ENCODE measurements at places on chromosomes 16 and 17.

DNA sequence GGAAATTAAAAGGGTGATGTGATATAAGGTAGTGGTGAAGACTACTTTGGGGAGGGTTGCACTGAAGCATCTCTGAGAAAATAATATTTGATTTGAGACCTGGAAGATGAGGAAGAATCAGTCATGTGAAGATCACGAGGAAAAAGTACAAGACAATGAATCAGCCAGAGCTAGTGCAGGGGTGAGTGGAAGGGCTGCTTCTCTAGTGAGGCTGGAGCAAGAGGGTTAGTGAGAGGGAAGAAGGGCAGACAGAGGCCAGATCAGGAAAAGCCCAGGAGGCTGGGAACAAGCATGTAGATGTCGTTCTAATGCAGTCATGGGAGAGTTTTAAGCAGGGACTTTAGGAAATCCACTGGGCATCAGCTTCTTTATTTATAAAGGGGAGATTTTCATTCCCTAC is 504.2 kb upstream of the SALL1 start:
- DNase-seq: no peak

GRCh38 chr16:74573622-74574021 is 33.3 kb downstream of the GLG1 start:
- no peak for DNase-seq

- DNase-seq: no peak
Observed at GRCh38 chr17:416293-417206, 63.9 kb upstream of the RPH3AL start.

- no peak for DNase-seq
Observed at GRCh38 chr16:64352246-64352645, 769.6 kb downstream of the CDH11 start.

- no peak for DNase-seq
Observed at GRCh38 chr17:70099294-70099693, 24.3 kb downstream of the KCNJ16 start.

- no peak for DNase-seq
Observed at GRCh38 chr16:60110531-60110930, 1376.4 kb upstream of the GOT2 start.

- no peak for DNase-seq
Observed at GRCh38 chr17:17924857-17925250, 47.3 kb downstream of the TOM1L2 start.

- peak; percentile 87 for DNase-seq
Observed at GRCh38 chr17:38898812-38899348, 26.5 kb upstream of the LASP1NB start.

DNA sequence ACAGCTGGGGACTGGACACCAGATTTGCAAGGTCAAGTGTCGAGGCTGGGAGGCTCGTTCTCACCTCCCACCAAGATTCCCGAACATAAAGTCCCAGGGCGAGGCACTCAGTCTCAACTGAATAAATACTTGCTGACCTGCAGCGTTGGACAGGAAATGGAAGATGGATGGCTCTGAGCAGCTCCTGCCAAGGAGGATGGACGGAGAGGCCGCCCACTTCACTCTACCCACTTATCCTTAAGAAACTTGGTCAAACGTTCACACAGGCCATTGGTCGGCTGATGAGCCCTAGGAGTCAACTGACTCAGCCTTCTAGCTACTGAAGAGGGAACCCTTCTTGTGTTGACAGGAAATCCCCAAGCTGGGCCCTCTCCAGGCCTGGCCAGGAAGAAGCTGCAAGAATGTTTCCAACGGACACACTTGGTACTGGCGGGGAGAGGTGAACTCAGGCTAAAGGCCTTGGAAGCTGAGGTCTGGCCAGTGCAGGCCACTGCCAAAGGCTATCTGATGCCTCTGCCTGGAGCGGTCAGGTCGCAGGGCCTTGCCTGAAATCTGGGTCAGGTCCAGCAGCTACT is 50.0 kb downstream of the VAC14 start:
- no peak for DNase-seq

- DNase-seq: no peak
Observed at GRCh38 chr17:42346481-42346880, 41.8 kb downstream of the STAT3 start.

- DNase-seq: peak; percentile 41
Observed at GRCh38 chr17:50816771-50817751, 18.3 kb upstream of the WFIKKN2 start.

- DNase-seq: no peak
Observed at GRCh38 chr16:35305476-35305875, 1846.1 kb downstream of the TP53TG3F start.

- no peak for DNase-seq
Observed at GRCh38 chr17:32523017-32523680, 36.4 kb downstream of the CDK5R1 start.

DNA sequence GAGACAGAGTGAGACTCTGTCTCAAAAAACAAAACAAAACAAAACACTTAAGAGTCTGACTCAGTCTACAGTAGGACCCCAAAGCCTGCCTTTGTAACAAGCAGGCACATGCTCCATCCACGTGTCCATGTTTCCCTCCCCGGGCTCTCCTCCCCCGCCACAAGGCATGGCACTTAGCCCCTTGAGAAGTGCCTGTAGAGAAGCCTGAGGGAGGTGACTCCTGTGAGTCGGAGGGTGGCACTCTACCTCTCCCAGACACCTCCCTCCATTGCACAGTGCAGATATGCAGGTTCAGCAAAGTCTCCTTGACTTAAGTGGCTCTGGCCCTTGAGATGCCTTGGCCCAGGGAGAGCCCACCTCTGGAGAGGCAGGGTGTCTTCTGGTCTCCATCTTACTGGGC is 6.8 kb downstream of the FHOD1 start:
- no peak for DNase-seq

GRCh38 chr17:80827646-80828643 is 163.7 kb upstream of the CHMP6 start:
- no peak for DNase-seq

DNA sequence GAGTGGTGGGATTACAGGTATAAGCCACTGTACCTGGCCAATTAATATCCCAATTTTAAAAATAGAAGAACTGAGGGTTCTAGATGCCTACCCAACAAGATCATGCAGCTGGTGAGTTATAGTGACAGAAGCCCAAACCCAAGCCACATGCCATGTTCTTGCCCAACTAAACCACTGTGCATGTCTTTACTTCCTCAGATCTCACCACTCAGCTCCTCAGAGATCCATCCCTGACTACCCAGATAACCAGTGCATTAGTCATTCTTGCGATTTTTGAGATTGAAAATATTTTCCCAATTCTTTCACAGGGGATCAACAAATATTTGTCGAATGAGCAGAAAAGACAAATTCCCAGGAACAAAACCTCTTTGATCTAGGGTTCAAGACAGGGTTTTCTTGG is 303.1 kb downstream of the CBLN1 start:
- no peak for DNase-seq

- DNase-seq: no peak
Observed at GRCh38 chr17:82315703-82316358, 1.6 kb downstream of the CD7 start.

- DNase-seq: no peak
Observed at GRCh38 chr16:78577630-78578029, 478.2 kb downstream of the WWOX start.

DNA sequence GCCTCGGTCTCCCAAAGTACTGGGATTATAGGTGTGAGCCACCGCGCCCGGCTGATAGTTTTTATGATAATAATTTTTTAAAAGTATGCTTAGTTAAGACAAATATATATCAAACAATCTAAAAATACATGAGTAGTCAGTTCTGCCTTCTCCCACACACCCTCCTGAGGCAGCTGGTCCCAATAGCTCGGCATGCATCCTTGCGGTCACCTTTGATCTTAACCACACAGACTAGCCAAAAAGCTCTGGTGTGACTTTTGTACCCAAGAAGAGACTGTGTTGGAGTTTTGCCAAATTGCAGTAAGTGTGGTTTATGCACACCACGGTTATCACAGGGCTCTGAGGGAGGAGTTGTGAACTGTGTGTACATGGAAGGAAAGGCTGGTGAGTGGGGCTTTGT is 25.6 kb downstream of the ATP6V0A1 start:
- DNase-seq: peak; percentile 60

GRCh38 chr16:65116818-65117430 is 4.9 kb downstream of the CDH11 start:
- no peak for DNase-seq

DNA sequence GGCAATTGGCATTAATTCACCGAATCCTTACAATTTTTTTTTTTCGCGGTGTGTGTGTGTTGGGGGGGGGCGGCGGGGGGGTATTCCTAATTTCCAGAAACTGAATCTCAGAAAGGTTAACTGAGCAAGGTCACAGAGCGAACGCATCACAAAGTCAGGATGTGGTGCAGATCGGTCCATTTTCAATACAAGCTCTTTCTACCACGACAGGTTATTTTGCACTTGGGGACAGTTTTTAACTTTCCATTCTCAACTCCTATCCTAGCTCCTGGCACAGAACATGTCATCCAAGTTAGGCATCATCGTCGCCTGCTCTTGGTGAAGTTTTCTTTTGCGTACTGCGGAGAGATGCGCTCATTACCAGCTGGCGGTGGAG is 15.4 kb upstream of the ERN1 start:
- no peak for DNase-seq

GRCh38 chr17:59804901-59805465 is 87.8 kb downstream of the TUBD1 start:
- DNase-seq: no peak

DNA sequence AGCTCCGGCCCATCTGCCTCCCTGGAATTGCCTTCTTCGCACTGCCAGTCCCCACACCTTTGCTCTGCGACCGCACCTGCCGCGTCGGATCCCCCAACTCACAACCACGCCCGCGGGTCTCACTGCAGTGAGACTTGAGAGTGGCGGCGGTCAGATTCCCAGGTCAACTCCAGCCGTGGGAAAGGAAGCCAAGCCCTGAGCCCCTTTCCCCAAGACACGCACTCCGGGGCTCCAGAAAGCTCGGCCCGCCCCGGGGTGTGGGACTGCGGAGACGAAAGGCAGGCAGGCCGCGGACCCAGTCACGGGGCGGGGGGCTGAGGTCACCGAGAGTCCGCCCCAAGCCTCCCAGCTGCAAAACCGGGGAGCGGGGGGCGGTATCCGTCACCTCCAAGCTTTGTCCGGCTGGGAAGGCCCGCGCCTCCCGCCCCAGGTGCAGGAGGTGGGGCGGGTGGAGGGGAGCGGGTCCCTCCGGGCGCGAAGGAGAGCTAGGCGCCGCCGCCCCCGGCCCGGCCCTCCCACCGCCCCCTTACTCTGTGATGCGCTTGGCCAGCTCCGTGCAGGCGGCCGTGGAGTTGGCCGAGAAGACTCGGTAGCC is 615 bp downstream of the PRPSAP1 start:
- DNase-seq: no peak

GRCh38 chr17:81558941-81559806 is 7.0 kb upstream of the FAAP100 start:
- no peak for DNase-seq

- DNase-seq: no peak
Observed at GRCh38 chr17:41547378-41547841, 19.3 kb upstream of the KRT19 start.

- DNase-seq: no peak
Observed at GRCh38 chr17:18143044-18143936, 34.7 kb downstream of the MYO15A start.

- no peak for DNase-seq
Observed at GRCh38 chr17:65334406-65334805, 197.2 kb downstream of the RGS9 start.

GRCh38 chr17:41695954-41696757 is 7.5 kb downstream of the EIF1 start:
- peak; percentile 45 for DNase-seq

DNA sequence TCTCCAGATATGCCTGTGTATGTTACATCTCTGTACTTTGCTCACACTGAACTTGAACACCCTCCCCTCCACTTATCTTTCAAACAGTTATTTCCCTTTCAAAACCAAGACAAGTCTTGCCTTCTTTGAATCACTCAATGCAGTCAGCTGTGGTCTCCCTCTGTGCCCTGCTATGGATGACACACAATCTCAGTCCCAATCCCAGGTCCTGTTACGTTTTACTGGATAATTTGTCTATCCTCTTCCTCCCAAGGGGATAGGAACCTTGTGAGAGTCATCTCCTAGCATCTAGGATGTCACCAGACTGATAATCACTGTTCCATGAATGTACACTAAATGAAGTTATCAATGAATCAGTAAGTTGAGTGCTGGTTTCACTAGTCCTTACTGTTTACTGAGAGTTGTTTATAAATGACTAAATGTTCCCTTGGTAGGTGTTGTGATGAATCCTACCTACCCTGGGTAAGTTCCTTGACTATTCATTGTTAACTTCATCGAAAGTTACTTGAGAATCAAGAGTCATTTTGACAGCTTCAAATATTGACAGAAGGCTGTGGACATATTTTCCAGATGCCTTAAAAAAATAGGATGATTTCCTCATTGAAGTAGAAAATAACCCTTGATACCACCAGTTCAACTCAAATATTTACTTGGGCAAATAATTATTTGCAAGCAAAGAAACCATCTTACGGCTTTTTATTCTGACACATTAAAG is 244.9 kb downstream of the PRKCA start:
- DNase-seq: no peak

Measured in stimulated activated CD8-positive, alpha-beta memory T cell treated with anti-CD3 and anti-CD28 coated beads, Interleukin-4, amount 100 ng/mL, for 24 hours (primary cell).